ENCODE measurements at places on chromosomes 11 and 22. TPM values are rescaled to one million over a fixed set of nuclear protein-coding genes. Genes with fewer than 3 reads are reported as not detected.

GRCh38 chr11:73939096-73939495 lies 11.7 kb upstream of the DNAJB13 start:
- DNase-seq: no peak

- no peak for DNase-seq
These were observed 471 bp downstream of the RNF185 start for GRCh38 chr22:31160328-31160978.

DNA sequence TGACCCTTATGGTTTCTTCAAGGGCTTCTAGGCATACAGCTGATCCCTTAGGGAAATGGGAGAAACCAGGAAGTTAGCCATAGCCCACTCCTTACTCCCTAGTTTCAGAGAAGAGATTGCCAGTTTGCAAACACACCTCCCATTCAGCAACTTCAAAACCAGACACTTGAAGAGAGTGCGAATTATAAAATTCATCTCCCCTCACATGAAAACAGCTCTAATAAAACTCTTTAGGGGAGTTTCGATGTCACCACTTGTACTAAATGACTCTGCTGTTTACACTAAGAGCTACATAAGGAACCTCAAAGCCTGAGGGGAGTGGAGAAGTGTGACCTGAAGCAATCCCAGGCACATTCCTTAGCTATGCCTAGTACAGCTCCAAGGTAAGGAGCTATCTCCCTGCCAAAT lies 8.3 kb downstream of the LGR4 start:
- DNase-seq: no peak

DNA sequence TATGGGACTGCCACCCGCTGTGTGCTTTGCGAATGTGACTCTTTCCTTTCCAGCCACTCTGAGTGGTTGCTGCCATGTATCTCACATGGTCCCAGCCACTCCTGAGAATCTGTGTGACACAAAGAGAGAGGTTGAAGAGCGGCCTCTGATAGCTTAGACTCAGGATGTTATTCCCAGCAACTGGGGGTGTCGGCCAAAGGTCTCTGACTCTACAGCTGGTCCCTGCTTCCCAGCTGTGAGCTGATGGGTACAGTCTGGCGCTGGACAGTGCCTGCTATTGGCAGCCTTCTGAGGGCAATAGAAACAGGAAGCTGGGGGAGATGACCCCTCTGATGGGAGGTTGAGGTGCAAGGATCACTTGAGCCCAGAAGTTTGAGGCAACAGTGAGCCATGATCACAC lies 105.1 kb downstream of the RRAS2 start:
- no peak for DNase-seq

- no peak for DNase-seq
These were observed 4.2 kb downstream of the LGR4 start for GRCh38 chr11:27468209-27468994.

DNA sequence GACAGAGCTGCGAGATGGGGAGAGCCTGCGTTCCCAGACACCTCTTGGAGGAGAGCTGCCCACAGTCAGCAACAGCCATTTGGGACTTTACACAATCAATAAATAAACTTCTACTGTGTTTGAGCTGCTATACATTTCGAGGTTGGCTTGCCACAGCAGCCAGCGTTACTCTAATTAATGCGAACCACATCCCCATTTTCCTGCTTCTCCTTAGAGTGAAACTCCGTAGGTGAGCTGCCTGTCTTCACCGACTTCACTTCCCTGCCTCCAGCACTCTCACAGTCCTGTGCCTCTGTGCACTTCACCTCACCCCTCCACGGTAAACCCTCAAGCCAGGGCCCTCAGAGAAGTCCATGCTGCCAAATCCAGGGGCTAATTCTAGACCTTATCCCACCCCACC lies 5.9 kb upstream of the SLC22A12 start:
- no peak for DNase-seq

GRCh38 chr11:96259134-96259830 lies 83.7 kb downstream of the MAML2 start:
- DNase-seq: no peak

DNA sequence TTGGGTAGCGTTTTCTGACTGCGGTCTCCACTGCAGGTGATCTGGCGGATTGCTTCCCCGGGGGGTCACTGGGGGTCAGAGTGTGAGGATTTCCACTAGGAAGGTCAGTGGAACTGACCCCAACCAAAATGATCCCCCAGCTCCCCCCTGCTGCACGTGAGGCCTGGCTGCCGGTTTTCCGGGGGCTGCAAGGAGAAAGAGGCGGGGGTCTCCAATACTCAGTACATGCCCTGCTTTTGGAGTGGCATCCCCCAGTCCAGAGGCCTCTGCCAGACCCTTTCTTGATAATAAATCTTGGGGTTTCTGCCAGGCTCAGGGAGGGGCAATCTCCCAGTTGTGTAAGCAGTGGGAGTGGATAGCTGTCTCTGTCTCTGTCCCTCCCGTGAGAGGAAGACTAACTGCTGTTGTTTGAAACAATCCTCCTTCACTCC lies 71.5 kb upstream of the RTL6 start:
- DNase-seq: no peak

GRCh38 chr22:45648301-45649117 lies 23.1 kb upstream of the ATXN10 start:
- no peak for DNase-seq

DNA sequence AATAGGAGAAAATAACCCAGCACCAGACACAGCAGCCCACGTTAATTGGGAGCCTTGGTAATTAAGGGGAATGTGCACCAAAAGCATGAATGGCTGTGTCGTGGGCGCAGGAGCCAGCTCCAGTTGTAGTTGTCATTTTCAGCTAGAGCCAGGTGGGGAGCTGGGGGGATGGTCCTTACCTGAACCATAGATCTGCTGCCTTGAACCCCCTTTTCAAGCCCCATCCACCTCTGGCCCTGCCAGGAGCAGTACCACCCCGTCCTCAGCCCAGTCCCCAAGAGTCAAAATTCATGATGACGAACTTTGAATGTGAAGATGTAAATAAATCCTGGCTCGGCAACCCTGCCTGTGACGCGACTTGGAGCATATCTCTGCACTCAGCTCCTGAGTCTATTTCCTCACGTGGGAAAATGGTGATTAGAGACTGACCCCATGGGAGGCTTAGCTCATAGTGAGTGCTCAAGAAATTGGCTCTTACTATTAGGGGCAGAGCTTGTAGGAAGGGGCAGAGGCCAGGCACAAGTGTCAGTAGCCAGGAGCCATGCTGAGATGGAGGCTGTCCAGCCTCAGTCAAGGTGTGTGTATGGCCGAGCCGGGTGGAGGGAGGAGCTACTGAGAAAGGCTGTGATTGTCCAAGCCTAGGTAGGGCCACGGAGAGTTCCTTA lies 794 bp upstream of the FXYD6 start:
- no peak for DNase-seq

- no peak for DNase-seq
These were observed 282.1 kb downstream of the BRD1 start for GRCh38 chr22:49545606-49546005.

DNA sequence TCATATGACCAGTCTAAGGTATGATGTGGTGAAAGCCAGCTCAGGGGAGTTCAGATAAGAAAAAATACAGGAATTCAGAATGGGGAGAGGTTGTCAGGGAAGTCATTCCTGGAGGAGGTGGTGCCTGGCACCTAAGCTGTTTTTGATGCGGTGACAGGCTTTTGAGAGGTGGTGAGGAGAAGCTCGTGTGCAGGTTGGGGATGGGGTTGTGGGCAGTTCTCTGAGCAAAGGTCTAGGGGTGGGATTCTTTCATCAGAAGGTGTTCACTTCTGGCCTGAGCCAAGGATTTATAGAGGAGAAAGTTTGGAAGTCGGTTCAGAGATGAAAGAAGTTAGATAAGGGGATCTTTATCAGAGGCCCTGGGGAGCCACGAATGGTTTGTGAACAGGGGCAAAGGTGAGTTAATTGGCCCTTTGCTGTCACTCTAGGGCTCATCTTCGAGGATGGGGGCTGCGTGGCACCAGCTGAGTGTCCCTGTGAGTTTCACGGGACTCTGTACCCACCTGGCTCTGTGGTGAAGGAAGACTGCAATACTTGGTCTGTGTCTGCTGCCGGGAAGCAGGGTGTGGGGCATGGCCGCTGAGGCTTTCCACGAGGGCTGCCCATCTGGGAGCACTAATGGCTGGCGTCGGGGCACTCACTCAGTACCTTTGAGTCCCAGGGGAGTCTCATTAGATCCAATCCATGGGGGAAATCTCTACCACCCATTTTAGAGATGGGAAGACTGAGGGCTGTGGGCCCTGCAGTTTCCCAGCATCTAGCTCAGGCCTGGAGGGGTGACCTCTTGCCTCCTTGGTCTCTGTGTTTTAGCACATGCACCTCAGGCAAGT lies 13.4 kb downstream of the OTOG start:
- DNase-seq: no peak

DNA sequence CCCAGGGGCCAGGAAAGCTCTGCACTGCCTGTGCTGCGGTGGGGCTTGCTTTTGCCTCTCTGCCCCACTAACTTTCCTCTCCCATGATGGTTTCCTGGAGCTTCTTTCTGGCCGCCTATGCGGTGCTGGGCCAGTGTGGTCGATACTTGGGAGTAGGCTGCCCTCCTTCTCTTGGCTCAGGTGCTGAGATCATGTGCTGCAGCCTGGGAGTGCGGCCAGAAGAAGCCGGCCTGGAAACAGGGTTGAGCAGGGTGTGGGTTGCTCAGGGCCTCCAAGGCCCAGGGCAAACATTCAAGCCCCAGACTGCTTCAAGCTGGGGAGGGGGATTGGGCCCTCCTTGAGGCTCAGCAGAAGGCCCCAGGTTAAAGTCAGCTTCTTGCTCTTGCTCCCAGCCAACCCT lies 125.0 kb downstream of the NTM start:
- no peak for DNase-seq

DNA sequence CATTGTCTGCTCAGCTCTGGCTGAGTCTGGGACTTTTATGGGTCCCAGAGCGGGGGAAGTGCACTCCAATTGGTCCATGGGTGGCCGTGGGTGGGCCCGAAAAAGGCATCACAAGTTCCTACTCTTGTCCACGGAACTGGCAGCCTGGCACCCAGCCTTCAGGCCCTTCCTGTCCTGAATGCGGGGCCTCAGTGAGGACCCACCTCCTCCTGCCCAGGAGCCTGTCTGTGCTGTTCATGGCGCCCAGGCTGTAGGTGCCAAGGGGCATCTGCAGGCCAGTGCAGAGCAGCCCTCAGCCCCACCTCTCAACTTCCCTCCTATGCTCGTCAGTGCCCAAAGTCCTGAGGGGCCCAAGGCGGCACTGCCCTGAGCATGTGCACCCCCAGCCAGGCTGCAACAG lies 411.7 kb upstream of the KIRREL3 start:
- DNase-seq: no peak

DNA sequence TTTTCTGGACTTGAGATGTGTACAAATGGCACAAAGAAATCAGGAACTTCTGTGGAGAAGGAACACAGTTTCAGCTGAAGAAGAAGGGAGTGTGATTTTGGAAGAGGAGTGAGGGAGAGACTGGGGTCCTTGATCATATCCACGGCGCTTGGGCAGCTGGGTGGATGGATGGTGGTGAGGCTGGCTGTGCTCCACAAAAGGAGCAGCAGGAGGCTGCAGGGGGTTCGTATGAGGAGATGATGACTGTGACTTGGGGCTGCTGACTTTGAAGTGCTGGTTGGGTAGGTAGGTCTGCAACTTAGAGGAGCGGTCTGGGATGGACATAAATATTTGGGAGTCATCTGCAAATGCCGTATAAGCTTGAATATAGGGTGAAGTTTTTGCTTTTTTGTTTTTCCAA lies 1.3 kb upstream of the DCHS1 start:
- no peak for DNase-seq

- DNase-seq: peak; percentile 52
These were observed 9.8 kb downstream of the TRAF6 start for GRCh38 chr11:36500315-36500721.

GRCh38 chr11:121892131-121892681 lies 223.8 kb downstream of the BLID start:
- no peak for DNase-seq

DNA sequence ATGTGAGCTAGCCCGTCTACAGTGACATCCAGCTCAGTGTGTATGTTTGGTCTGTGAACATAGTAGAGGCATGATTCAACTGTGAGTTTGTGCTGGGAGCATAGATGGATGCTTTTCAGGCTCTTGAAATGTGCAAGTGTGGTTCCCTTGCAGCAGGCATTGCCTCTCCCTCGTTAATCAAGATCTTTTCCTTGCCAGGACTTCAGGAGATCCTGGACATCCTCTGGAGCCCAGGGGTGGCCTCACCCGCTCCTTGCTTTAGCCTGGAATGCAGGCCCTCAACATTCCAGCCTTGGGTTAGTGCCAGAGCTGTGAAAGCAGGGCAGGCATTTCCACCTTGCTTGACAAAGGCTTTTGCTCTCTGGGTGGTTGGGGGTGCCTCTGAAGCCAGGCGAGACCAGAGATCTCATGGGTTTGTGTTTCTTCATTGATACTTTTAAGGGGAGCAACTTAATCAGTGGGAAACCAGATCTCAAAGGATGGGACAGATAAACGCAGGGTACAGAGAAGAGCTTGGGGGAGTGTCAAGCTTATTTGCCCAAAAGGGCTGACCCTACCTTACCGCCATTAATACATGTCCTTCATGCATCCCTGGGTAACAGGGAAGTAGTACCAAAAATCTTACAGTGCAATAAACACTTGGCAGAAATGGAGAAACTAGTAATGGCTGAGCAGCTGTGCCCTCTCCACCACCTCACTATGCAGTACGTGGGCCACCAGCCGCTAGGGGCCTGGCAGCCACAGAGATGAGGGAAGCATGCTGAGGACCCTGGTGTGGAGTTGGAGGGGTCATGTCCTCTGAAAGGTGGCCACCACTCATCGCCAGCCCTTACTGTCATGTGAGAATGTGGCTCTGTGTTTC lies 72.1 kb downstream of the PTPRJ start:
- no peak for DNase-seq

GRCh38 chr22:48367731-48368130 lies 1459.9 kb downstream of the BRD1 start:
- DNase-seq: no peak

DNA sequence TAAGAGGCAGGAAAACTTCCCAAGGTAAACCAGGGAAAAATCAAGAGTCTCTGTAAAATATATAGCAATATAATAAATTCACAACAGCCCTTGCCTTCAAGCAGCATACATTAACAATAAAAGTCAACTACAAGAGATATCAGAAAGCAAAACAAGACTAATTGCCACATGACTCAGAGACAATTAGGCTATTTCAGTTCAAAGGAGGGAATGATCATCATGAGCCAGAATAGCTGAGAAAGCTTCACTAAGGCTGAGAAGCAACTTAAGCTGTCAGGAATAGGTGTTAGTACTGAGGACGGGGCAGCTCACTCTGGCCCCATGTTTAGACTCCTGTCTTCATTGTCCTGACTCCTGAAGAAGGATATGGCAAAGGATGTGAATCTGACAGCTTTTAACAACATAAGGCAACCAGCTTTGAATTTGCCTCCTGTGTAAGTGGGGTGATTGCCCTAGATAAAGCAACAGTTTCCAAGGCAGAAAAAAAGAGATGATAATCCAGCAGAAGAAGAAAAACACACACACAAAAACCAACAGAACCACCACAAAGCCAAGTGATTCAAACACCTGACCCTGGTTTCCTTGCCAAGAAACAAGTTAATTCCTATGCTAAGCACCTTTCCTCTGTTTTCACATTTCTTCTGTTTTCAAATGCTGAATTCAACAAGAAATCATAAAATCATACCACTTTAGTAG lies 60.8 kb downstream of the SIK3 start:
- no peak for DNase-seq

GRCh38 chr11:26227301-26227746 lies 104.6 kb upstream of the ANO3 start:
- no peak for DNase-seq

- no peak for DNase-seq
These were observed 107.8 kb downstream of the CD44 start for GRCh38 chr11:35246745-35247144.

Gene MPPED2
- 70.5 TPM for total RNA-seq

Gene SEC14L2
- total RNA-seq: 9.5 TPM

Gene P2RY2
- total RNA-seq: not detected

Gene KRTAP5-8
- 0.31 TPM for total RNA-seq

Gene FGF3
- not detected for total RNA-seq
